Hepatocyte (in vitro differentiated cells): ENCODE measurements at places on chromosomes 2 and 18. TPM values are rescaled to one million over a fixed set of nuclear protein-coding genes. Genes with fewer than 3 reads are reported as not detected.

GRCh38 chr2:42913280-42913878 is 121.0 kb upstream of the HAAO start:
- no peak for DNase-seq

DNA sequence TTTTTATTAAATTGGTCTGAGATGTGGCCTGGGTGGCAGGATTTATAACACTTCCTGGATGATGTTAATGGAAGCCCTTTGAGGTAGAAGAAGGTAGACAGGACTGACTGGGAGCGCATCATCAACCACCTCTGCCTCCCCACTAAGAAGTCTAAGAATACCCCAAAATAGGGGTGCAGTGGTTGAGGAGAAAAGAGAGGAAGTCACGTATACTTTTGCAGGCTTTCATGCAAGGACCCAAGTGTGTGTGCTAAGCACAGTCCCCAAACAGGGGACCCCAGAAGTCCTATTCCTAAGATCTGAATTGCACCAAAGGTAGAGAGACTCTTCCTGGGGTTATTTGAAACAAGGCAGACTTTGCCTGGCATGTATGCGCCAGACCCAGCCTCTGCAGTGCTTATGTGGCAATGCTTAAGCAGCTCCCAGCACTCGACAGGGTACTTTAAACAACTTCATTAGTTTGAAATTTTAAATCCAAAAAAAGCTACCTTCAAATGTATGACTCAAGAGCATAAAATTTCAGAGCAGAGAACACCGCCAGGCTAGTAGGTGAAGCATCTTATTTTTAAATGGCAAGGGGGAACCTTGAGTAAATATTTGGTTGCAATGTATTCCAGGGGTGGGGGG is 35.3 kb downstream of the BCL2 start:
- no peak for DNase-seq

- DNase-seq, result no peak
Observed at GRCh38 chr18:7742224-7742623, 175.1 kb downstream of the PTPRM start.

GRCh38 chr2:132366421-132367180 is 50.0 kb upstream of the GPR39 start:
- DNase-seq, result no peak

DNA sequence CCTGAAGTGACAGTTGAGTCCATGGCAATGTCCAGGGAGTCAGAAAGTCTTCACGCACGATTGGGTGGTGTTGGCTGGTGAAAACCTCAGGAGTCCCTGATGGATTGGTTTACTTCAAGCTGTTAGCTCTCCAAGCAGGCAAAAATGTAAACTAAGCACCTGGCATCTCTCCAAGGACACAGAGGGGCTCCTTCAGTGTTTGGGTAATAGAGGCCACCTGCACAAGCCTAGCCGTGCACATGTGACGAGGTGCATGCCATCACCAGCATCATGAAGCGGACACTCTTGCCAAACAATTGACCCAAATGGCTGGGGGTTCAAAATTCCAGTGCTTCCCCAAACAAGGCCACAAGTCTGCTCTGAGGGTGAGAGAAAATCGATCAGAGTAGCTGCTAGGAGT is 104.7 kb upstream of the CD302 start:
- no peak for DNase-seq

DNA sequence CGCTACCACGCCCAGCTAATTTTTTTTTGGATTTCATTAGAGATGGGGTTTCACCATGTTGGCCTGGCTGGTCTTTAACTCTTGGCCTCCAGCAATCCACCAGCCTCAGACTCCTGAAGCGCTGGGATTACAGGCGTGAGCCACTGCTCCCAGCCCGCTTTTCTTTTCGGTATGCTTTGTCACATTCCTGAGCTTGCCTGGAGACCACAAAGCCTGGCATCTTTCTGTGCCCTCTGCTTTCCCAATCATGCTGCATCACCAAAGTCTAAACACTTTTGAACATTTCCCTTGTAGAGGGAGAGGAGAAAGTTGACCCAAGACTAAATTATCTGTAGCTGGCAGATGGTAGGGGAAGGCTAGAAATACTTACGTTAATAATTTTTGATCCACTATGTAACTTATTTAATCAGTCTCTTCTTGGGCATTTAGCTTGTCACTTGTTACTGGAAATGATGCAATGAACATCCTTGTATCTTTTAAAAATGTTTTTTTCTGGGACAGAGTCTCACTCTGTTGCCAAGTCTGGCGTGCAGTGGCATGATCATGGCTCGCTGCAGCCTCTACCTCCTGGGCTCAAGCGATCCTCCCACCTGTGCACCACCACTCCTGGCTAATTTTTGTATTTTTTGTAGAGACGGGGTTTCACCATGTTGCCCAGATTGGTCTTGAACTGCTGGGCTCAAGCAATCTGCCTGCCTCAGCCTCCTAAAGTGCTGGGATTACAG is 2.7 kb upstream of the NPC1 start:
- no peak for DNase-seq

GRCh38 chr18:10454681-10455557 is 484 bp downstream of the APCDD1 start:
- peak; percentile 58 for DNase-seq

GRCh38 chr2:128282976-128283810 is 35.5 kb downstream of the HS6ST1 start:
- no peak for DNase-seq

DNA sequence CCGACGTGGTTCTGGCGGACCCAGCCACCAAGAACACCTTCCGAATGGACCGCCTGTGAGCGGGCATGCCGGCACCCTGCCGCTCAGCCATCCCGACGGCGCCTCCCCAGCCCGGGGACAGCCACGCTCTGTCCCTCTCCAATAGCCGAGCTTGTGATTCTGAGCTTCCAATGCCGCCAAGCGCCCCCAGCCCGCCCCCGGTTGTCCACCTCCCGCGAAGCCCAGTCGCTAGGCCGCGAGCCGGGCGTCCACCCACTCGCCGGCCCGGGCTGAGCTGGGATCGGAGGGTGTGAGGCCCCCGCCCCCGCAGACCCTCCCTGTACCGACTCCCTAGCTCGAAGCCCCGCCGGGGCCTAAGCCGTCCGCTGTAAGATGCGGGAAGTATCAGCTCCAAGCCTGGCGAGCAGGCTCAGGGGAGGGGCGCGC is 1195.1 kb upstream of the CHAC2 start:
- no peak for DNase-seq

GRCh38 chr2:170176212-170176611 is 1.7 kb upstream of the MYO3B start:
- DNase-seq, result no peak

- peak; percentile 67 for DNase-seq
Observed at GRCh38 chr2:246489-247144, 17.2 kb downstream of the SH3YL1 start.

DNA sequence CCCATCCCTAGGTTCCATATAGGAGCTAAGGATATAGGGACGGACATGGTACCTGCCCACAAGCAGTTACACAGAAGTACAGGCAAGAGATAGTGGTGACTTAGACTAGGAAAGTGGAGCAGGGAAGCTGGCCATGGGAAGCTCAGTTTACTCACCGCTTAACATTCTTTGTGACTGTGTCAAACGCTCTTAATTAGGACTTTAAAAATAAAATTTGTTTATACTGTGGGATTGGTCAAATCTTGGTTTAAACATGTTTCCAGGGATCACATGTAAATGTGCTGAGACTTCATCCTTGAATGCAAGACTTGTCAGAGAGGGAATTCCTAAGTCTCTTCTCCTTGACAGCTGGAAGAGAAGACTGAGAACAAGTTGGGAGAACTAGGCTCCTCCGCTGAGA is 107.3 kb downstream of the MTCL1 start:
- no peak for DNase-seq

GRCh38 chr18:179499-179898 is 21.1 kb downstream of the USP14 start:
- no peak for DNase-seq

GRCh38 chr2:3587432-3587831 is 7.5 kb upstream of the COLEC11 start:
- no peak for DNase-seq

- no peak for DNase-seq
Observed at GRCh38 chr2:17387591-17387990, 130.6 kb downstream of the RAD51AP2 start.

- DNase-seq, result no peak
Observed at GRCh38 chr18:78499586-78499985, 480.0 kb upstream of the SALL3 start.

DNA sequence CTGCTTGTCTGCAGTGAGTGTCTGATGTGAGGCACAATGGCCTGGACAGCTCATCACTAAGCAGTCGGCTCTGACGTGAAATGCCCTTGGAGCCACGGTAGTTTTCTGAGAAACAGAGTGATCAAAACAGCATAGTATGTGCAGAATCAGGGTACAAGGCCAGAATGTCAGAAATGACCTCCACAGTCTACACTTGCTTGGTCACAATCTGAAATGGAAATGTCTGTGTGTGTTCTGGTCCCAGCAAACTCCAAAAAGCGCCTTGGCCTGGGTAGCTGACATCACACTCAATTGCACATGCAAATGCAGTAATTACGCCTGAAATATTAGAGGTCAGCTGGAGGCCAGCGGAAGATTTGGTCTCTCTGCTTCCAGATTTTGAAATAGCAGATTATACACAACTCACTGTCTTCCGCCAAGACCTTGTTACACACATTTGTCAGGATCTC is 95.4 kb downstream of the CTAGE1 start:
- no peak for DNase-seq

- DNase-seq, result no peak
Observed at GRCh38 chr2:150346806-150347205, 140.7 kb downstream of the RND3 start.

- peak; percentile 19 for DNase-seq
Observed at GRCh38 chr2:64906853-64907536, 82.2 kb upstream of the SLC1A4 start.

GRCh38 chr18:52140986-52141385 is 199.0 kb upstream of the DCC start:
- no peak for DNase-seq

- no peak for DNase-seq
Observed at GRCh38 chr2:31770741-31771140, 190.0 kb upstream of the SRD5A2 start.

GRCh38 chr18:70423120-70423519 is 134.3 kb downstream of the SOCS6 start:
- no peak for DNase-seq

GRCh38 chr2:100821255-100821910 is 1.4 kb downstream of the NPAS2 start:
- no peak for DNase-seq

Gene SFXN5
- total RNA-seq, result 25.7 and 34.6 TPM in 2 replicates

Gene POTEC
- total RNA-seq, result not detected in 2 replicates

Gene TUBA3D
- total RNA-seq, result 104 and 126 TPM in 2 replicates

Gene ST6GAL2
- 5.9 and 14.4 TPM in 2 replicates for total RNA-seq

Gene RAB27B
- total RNA-seq, result 11.9 and 13.1 TPM in 2 replicates

Gene NBAS
- 45.8 and 47.2 TPM in 2 replicates for total RNA-seq
